Stimulated activated CD4-positive, alpha-beta T cell treated with anti-CD3 and anti-CD28 coated beads, Interleukin-1b, Interleukin-23, amount 100 ng/mL, for 4 hours (primary cell): ENCODE measurements at places on chromosomes 1 and 21.

DNA sequence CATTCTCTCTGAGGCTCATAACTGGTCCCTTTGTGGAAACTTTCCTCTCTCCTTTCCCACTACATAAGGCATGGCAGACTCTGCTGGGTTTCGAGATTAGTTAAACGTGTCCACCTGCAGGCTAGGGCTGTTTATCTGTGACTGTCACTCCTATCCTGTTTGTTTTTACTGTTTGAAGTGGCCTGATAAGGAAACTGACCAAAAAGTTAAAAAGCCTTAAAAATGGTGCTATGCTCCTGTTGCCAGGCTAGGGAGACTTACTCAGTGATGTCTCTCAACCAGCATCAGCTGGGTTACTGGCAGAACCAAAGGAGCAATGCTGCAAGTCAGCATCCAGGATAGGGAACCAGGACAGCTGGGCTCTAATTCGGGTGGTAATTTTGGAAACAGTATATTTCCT, 3.9 kb downstream of the PIGV start:
- no peak for DNase-seq

DNA sequence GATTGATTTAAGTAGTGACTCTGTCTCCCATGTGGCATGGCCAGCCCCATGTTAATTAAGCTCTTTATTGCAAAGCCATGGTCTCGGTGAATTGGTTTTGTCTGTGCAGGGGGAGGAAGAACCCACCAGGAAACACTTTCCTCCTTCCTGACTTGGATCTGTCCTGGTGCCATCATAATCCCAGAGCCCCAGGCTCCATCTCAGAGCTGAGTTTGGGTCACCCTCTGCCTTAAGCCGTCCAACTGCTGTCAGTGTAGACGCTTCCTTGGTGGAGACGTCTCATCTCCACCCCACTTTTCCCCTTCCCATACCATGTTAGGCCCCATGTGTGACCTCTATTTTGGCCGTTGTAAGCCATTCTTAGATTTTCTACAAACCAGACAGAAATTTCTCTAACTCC, 36.0 kb upstream of the COL6A2 start:
- no peak for DNase-seq

- DNase-seq, result no peak
Observed at GRCh38 chr1:76033800-76034475, 40.6 kb upstream of the ST6GALNAC3 start.

DNA sequence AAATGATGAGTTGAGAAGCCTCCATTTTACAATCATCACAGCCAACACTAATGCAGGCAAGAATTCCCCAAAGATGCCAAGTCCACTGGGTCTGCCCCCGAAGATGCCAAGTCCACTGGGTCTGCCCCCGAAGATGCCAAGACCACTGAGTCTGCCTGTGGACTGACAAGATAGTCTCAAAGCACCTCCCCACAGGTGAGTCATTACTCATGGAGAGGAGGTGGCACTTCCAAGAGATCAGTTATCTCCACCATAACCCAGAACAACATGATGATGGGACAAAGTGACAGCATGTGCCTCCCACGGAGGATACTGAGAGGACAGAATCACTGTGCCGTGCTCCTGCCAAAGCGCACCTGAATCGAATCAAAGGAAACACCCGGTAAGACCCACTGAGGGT, 4.8 kb downstream of the PTTG1IP start:
- no peak for DNase-seq

DNA sequence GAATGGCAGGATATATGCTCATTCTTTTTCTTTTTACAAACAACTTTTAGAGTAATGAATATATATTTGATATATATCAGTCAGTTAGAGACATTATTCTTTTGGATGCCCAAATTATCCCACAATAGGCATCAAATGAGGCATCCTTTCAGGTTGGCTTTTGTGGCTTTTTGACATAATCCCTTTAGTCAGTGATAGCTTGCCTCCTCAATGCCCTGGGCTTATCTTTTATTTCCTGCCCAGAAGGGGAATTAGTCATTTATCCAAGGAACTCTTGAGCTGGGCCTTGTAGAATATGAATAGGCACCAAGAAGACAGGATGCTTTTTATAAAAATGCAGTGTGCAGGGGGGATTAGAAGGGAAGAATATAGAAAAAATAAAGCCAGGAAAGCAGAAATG, 22.2 kb downstream of the EPHX4 start:
- no peak for DNase-seq

GRCh38 chr1:18805150-18805879, 54.1 kb downstream of the TAS1R2 start:
- no peak for DNase-seq

DNA sequence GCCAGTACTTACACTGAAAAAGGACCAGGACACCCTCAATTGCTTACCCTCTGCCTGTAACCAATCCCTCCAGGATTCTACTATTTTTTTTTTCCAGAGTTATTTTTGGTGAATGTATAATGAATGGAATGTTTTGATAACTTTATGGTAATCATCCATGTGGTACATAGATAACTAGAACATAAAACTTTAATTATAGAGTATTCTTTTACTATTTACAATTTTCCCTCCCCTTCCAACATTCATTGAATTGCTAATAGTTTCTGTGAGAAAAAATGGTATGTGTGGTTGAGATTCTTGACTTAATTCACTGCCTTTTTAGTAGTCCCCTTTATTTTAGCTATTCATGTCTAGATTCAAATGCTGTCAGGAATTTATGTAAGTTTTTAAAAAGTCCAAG, 164.6 kb downstream of the CYYR1 start:
- no peak for DNase-seq

GRCh38 chr1:101613546-101613945, 376.7 kb downstream of the S1PR1 start:
- DNase-seq, result no peak

GRCh38 chr1:31562707-31563360, 13.5 kb upstream of the TINAGL1 start:
- DNase-seq, result no peak

- peak; percentile 6 for DNase-seq
Observed at GRCh38 chr1:108560189-108560873, 431 bp downstream of the EEIG2 start.

DNA sequence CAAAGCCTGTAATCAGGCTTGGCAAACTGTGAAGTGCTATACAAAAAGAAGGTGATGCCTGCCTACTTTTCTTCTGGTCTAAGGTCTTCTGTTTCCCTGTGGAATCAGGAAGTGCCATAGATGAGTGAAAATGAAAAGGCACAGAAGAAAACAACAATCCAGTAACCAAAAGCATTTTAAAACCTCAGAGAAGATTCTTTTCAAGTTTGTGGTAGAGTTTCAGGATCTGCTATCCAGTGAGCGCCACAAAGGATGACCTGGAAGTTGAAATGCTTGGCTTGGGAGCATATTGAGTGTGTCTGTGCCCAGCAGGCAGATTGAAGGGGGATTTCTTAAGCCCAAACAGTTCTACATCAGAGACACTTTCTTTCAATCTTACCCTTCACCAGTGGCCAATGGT, 272.2 kb downstream of the PAPPA2 start:
- no peak for DNase-seq

- no peak for DNase-seq
Observed at GRCh38 chr1:212649020-212649419, 40.5 kb downstream of the ATF3 start.

GRCh38 chr1:98981917-98982513, 22.6 kb downstream of the PLPPR5 start:
- no peak for DNase-seq

DNA sequence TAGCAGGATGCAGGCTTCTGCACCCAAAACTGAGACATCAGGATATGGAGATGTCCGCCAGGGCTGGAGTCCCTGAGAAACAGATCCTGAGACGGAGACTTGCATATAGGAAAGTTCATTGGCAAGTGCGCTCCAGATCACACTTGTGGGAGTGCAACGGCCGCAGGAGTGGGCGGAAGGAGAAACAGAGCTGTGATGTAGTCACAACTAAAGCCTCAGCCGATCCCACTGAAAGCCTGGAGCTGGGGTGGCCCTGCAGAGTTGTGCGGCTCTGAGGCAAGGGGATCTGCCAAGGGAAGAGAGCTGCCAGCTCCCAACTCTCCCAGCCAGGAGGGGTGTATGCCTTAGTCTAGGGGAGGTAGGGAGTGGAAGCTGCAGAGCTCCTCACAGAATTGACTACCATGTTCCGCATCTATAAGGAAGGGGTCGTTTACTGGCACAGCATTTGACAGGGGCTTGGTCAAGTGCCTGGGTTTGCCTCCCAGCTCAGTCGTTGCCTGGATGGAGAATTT, 42.1 kb upstream of the PLA2G2C start:
- DNase-seq, result no peak

DNA sequence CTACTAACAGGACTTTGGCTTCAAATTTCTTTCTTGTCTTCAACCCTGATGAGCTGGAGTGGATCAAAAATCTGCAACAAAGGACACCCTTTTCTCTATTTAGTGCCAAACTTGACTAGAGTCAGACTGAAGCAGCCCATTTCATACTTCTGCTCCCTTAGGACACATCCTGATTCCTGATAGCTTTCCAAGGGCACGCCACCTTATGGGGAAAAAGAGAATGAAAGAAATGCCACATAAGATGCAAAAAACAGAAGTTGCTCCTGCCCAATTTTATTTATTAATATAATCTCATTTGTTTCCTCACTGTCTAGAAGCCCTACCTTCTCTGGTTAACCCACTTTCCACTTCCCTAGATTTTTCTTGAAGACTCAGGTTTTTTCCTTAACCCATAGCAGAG, 72.7 kb upstream of the NBPF4 start:
- no peak for DNase-seq

GRCh38 chr1:109924316-109924715, 13.7 kb downstream of the CSF1 start:
- DNase-seq, result no peak

DNA sequence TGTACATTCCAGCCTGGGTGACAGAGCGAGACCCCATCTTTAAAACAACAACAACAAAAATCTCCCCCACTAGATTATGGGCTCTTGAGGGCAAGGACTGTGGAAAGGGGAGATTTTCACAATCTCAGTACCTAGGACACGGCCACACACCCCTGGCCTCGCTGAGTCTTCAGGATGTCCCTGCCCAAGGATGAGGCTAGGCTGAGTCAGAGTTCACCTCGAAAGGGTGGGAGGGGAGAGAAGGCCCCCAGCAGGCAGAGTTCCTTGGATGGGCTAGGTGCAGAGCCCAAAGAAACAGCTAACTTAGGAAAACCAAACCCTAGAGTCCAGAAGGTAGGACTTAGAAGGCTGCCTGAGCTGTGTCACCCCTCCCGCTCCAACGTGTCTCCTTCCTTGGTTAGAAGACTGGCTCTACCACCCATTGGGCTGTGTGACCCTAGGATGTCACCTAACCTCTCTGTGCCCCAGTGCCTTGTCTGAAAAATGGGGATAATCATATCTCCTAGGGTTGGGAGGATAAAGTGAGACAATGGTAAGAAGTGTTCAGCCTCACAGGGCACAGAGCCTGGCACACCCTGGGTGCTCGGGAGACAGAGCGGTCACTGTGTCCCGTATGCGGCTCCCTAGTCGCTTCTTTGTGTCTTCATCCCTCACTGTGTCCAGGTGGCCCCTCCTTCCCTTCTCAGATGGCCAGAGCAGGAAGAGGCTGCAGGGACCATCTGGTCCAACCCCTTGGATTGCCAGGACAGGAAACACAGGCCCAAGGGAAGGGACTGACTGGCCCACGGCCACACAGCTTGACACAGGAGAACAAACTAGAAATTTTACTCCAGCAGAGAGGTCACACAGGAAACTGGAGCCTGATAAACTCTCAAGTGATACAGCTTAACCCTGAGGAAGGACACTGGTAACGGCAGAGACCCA, 11.2 kb downstream of the TRIM62 start:
- no peak for DNase-seq

DNA sequence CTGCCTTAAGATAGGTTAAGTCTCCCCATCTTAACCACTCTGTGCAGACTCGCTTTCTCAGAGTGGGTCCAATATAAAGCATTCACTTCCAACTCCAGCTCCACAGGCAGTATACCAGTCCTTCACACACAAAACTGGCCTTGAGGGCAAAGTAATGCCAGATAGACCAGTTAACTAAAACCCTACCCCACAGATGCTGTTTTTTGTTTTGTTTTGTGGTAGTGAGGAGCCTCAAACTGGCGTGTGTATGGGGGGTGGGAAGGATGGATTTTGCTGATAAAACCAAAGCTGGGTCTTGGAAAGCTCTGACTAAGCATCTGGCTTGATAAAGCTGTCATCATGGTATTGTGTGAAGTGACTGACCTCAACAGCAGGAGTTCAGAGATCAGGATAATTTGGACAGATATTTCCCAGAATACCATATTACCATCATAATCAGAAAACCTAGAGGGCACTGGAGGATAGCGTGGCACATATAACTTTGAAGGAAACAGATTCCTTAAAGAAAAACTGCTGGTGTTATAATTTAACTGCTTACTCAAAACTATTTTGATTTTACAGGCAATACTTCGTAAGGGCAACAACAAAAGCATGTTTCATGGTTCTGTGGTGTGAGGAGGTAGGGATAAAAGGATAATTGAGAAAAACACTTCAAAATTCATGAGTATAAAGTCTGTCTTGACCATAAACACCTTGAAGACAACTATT, 29.6 kb upstream of the CPLANE2 start:
- DNase-seq, result no peak

GRCh38 chr1:174153085-174153824, 6.1 kb upstream of the RABGAP1L start:
- DNase-seq, result no peak

DNA sequence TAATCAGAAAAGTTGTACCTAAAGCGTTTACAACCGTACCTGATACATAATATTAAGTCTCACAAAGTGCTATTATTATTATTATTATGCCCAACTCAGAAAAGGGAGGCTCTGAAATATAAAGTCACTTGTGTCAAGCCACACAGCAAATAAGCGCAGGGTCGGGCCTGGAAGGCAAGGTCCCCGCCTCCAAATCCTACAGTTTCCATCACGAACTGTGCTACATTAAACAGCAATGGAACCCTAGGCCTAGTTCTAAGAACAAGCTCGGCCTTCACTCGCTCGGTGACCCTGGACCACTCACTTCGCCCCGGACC, 549 bp downstream of the PARS2 start:
- DNase-seq, result peak; percentile 8
